ENCODE measurements at places on chromosomes 1 and 21. TPM values are rescaled to one million over a fixed set of nuclear protein-coding genes. Genes with fewer than 3 reads are reported as not detected.

Gene SPRR2G
- total RNA-seq = not detected

Gene FOXD3
- total RNA-seq = 0.31 TPM

Gene PKN2
- total RNA-seq = 49.3 TPM

Gene CRABP2
- 15.2 TPM for total RNA-seq

Gene MTFR1L
- total RNA-seq = 66.6 TPM

DNA sequence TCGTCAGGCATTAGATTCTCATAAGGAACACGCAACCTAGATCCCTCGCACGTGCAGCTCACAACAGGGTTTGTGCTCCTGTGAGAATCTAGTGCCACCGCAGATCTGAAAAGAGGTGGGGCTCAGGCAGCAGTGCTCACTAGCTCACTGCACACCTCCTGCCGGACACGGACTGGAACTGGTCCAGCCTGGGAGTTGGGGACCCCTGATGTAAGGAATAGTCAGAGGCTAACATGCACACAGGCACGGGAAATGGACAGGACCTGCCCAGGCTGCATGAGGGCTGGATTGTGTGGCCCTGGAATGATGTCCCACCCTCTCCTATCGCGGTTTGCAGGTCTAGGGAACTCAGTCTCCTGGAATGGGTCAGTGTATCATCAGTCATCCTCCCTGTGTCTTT is 23.2 kb upstream of the MX1 start:
- no peak for DNase-seq

DNA sequence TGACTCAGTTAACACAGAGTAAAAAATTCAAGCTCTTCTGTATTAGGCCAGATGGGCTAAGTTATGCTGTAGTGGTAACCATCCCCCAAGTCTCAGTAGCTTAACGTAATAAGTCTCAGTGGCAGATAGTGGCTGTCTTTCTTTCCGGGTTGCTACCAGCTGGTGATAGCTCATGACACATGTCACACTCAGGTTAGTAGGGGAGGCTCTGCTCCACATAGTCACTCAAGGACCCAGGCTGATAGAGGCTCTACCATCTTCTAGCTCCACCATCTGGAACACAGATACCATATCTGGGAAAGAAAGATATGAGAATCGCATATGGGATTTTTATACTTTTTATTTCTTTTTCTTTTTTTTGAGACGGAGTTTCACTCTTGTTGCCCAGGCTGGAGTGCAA is 16.2 kb upstream of the MEF2D start:
- DNase-seq = no peak

DNA sequence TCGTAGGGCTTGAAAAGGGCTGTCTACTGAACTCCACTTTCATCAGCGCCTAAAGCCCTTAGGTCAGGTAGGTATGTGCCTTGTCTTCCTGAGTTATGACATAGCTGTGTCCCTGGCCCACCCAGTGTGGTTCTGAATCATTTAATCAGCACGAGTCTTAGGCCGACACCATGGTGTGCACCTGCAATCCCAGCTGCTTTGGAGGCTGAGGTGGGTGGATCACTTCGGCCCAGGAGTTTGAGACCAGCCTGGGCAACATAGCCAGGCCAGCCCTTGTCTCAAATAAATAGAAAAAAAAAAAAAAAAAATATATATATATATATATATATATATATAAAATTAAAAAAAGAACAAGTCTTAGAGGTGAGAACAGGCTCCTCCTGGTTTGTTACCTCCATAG is 15.8 kb downstream of the LRRC71 start:
- DNase-seq = no peak

DNA sequence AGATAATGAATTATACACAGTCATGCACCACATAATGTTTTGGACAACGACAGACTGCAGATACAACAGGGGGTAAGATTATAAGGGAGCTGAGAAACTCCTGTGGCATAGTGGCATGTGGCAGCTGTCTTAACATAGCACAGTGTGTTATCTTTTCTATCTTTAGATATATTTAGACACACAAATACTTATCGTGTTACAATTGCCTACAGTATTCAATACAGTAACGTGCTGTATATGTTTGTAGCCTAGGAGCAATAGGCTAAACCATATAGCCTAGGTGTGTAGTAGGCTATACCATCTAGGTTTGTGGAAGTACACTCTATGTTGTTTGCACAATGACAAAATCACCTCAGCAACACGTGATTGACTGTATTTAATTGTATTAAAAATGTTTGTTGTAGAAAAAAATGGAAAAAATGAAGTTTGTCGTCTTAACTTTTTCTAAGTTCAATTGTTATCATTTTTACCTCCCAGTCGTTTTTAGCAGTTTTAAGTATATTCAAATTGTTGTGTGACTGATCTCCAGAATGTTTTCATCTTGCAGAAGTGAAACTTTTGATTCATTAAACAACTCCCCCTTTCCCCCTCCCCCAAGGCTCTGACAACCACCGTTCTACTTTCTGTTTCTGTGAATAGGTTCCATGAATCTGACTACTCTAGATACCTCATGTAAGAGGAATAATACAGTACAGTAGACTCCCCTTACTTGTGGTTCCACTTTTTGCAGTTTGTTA is 351.0 kb upstream of the B3GALT2 start:
- DNase-seq = no peak

DNA sequence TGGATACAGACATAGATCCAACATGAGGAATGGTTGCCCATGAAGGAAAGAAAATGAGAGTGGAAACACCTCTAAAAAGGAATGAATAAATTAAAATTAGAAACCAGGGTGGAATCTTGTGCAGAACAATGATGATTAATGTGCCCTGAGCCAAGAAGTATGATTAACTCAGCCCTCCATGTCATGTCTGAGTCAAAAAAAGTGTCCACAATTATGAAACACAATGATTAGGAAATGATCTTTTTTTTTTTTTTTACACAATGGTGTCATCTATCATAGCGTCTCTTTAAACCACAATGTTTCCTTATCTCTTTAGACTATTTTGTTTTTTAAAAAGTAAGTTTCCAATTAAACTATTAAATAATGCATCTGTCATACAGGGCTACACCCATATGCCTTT is 78.9 kb upstream of the RAB4A start:
- DNase-seq = no peak

- no peak for DNase-seq
Observed at GRCh38 chr1:223215026-223215425, 72.0 kb upstream of the TLR5 start.

DNA sequence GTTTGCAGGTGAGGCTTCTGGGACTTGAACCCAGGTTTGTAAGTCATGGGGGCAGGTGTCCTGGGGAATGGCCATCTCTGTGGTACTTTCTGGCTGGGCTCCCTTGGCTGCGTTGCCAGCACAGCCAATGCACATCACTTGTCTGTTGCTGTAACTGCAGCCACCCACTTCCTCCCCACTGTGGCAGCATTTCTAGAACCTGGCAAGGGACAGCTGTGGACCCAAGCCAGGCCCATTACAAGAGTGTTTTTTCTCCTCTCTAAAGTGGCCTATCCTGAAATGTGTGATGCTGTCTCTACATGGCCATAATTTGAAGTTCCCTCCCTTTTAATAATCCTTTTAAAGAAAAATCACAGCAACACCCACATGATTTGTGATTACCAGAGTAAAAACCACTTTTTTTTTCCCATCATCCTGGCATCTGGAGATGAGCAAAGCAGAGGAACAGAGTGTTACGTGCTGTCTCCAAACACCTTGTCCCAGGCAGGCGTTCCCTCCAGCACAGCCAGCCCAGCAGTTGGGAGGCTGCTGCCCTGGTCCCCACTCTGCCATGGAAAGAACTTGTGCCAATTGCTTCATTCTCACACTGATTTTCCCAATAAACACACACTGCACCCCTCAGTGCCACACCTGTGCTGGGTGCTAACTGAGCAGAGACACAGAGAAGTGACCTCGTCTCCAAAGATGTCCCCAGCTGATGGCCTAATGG is 360.6 kb upstream of the USP24 start:
- DNase-seq = no peak

DNA sequence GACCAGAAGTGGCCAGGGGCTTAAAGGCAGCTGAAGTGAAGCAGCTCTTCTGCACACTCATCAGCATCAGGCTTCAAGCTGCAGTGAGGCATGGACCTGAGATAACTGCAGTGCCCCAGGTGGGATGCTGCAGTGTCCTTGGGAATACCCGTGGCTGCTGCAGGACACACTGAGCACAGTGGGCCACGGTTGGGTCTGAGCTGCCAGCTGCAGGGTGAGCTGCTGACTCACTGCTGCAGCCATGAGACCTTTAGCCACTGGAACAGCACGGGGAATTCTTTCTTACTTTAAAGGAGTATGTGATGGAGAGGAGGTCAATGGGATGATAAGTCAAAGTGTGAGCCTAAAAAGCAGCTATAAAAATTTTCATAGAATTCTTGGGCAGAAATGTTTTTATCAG is 102.1 kb downstream of the XCL2 start:
- no peak for DNase-seq

DNA sequence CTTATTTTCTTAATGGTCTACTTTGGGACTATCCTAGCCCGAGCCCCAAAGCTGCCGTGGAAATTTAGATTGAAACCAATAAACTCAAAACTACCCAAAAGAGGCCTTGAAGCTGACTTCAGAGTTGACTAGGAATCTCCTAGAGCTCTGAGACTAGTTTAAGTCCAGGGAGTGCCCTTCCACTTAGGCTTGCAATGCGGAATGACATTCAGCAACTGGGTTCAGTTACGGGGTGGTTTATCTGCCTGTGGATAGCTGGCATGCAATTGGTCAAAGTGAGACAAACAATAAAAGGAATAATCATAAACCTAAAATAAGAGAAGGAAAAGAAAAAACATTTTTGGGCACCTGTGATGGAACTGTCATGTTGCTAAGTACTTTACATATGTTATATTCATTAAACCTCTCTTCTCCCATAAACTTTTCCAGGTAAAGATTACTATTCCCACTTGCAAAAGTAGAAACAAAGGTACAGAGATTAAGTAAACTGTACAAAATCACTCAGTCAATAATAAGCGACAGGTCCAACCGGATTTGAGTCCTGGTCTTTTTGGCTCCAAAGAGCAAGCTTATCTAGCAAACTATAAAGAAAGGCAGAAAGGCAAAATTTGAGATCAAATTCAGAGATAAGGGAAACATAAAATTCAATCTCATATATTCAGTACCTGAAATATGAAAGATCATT is 56.5 kb downstream of the GPATCH2 start:
- no peak for DNase-seq

DNA sequence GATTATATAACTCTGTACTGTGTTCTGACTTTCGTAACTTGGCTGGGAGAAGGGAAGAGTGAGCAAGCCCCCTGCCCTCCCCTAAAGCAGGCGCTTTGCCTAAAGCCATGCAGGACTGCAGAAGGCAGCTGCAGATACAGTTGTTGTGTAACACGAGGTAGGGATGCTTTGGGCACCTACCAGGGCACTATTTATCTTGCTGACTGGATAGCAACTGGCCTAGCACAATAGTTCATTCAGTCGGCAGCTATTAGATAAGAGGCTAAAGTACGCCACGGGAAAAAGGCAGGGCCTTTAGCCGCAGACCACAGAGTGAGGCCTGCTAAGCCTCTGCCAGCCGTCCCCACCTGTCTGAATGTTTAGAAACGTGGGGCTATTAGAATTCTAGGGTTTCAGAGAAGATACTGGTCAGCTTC is 80.9 kb downstream of the TTC3 start:
- no peak for DNase-seq

GRCh38 chr1:213332491-213332890 is 281.4 kb downstream of the RPS6KC1 start:
- DNase-seq = no peak

DNA sequence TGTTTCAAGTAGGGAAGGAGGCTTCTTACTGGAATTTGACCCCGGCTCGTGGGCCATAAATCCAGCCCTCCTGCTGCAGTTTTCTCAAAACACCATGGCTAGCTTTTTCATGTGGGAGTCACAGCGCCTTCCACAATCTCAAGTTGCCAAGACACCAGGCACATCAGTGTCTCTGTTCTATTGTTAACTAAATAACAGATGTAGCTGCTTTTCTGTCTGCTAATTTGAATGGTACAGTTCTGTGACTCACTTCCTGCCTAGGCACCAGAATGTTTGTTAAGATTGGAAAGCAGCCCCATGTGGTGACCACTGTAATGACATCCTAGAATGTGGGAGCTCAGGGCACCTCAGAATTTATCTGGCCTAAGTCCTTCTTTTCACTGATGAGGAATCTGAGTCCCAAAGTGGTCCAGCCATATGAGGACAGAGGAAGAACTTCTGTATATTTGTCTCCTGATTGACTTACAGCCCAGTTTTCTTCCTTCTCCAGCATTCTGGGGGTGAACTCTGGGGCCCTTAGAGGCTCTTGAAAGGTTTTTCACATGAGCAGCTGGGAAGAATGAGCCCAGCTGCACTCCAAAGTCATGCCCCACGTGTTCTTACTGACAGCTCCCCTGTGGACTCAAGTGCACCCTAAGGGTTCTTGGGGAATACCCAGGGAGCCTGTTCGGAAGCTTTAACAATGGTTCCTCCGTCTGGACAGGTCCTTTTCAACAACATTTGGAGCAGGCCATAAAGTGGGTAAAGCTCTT is 27.5 kb downstream of the TRIM45 start:
- DNase-seq = peak; percentile 89

DNA sequence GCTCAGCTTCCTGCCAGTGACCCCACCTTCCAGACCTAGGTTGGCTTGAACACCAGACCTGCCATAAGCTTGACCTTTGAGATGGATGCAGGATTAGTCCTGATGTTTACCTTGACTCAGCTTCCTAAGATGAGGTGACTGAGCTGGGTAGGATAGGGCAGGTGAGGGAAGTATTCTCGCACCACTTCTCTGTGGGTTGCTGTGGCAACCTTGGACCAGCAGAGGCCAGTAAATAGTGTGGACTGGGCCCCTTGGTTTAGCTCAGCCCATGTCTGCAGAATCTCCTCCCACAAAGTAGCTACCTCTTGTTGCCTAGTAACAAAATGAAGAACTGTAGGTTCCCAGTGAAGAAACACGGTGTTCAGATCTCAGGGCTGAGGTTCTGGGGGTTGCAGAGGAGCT is 8.4 kb downstream of the RPS6KA1 start:
- DNase-seq = no peak

DNA sequence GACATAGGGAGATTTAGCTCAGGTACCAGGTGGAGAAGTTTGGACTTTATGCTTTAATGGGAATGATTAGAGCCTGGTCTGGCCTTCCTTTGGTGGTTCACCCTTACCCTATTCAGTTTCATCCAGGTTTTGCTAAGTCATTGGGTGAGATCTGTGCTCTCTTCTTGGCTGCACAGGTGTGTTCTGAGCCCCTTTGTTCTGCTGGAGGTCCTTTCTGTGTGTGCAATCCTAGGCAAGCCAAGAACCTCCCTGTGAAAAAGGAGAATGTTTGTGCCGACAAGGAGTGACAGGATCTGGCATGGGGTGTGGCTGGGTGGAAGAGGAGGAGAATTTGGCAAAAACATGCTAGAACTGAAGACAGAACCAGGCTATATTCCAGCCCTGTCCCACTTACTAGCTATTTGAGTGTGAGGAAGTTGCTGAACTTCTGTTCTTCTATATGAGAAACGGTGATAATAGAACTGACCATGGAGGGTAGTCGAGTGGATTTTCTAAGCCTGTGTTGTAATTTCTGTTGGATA is 4.6 kb downstream of the GSTM5 start:
- no peak for DNase-seq

DNA sequence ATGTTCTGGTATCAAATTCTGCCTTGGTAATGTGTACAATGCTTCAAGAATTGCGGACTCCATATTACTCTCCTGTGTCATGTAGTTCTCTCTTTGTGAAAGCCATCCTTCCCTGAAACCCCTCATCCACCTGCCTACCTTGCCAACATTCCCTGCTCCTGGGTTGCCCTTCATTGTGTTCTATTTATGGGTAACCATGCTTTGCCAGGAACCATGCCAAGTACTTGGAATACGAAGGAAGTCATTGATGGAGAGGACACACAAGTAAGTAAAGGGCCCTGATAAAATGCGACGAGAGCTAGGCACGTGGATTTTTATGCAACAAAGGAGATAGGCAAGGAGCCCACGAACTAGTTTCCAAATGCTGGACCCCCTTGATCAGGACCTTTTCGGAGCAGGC is 300.8 kb downstream of the DISC1 start:
- DNase-seq = no peak
